ENCODE measurements at places on chromosomes 6 and 20.

DNA sequence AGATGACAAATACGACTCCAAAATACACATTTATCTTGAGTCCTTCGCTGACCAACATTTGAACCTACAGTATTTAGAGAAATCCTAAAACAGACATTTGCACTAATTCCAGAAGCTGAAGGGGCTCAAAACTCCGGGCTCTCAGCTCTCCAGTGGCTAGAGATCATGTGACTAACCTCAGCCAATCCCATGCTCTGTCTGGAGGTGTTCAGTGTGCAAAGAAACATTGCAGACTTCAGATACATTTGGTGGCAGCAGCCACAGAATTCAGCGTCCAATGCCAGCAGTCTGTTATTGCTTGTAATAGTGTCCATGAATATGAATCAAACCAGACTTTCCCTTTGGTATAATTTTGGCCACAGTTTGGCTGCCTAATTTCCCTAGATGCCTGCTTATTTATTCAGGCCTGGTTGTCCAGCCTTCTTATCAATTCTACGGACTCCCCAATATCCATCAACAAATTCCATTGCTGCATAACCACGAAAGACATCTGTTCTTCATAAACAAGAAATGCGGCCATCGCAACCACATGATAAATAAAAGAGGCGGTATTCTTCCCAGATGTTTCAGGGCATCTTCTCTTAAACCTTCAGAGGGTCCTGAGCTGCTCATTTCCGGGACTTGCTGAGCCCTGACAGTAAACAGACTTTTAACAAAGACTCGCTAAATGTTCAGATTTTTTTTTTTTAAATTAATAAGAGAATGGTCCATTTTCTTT lies 14.5 kb upstream of the CYP24A1 start:
- no peak for DNase-seq

DNA sequence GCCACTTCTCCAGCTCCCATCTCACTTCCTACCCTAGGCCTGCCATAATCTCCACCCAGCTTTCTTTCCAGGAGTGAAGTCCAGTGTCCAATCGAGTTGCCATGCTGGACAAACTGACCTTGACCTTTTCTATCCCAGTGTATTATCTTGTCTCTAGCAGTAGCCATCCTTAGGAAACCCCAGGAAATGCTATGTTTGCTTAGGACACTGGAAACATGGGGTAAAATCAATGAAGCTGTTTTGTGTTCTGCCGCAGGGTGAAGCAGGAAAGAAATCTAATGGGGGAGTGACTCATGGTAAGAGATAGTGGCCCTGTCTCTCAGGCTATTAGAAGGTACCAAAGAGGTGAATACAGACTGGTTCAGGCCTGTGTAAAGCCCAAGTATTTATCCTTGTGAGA lies 1110.1 kb upstream of the FLRT3 start:
- no peak for DNase-seq

DNA sequence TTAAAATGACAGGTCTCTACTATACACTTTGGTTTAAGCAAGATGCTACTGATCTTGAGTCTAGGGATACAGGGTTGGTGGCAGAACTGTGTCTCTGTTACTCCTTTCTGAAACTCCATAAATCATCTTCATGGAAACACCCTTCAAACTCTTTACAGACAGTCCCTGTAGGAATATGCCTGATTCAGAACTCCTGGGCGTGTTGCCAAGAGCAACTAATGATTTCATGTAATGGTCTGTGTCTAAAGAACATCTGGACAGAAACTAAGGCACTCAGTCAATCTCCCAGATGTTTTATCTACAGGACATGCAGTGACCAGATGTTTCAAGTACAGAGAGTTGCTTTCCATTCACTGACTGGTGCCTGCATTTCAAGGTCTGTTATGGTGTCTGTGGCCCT lies 464.4 kb upstream of the CHD6 start:
- DNase-seq: no peak

DNA sequence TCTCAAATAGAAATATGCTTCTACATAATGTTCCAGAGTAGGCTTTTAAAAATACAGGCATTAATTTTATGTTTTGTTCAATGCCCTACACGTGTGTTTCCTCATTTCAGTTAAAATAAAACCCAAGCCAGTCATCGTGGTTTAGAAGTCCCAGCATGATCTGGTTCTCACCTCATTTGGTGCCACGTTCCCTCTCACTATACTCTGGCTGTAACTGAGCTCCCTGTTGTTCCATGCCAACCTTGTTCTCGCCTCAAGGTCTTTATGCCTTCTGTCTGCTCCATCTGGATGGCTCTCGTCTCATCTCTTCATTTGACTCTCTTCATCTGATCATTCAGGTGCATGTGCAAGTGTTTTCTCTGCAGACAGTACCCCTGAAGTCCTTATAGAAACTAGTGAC lies 32.6 kb downstream of the HDGFL1 start:
- no peak for DNase-seq

- DNase-seq: no peak
Measured at GRCh38 chr20:23583526-23583925, 15.2 kb upstream of the CST9L start.

GRCh38 chr6:55758156-55758937 lies 117.0 kb downstream of the BMP5 start:
- DNase-seq: no peak

DNA sequence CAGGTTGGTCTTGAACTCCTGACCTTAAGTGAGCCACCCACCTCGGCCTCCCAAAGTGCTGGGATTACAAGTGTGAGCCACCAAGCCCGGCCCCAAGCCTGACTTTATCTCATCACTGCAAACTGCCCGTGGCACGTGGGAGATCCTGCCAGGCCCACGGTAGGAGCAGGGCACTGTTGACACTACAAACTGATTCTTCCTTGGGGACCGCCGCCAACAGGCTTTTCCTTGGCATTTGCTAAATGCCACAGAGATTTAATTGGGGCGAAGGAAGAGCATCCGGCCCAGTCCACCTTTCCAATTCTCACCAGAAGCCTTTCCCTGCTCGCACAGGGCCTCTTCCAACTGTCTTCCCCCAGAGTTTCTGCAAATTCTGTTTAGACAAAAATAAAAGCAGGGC lies 11.0 kb downstream of the ATP9A start:
- no peak for DNase-seq

- no peak for DNase-seq
Measured at GRCh38 chr6:31559606-31559957, 12.2 kb downstream of the NFKBIL1 start.

DNA sequence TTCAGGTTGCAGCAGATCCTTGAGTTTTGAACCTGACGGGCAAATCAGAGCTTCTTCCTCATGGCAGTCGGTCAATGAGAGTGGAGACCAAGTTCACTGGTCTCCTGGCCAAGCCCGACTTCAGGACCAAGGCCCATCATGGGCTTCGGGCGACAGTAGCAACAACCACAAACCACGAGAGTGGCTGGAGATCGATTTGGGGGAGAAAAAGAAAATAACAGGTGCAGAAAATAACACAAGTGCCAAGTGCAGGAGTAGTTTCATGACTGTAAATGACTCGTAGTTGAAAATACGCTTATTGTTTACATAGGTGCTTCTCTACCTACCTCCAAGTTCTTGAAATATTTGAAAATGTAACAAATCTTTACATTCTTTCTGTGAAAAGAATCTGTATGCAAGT lies 56.1 kb downstream of the DCBLD1 start:
- DNase-seq: no peak

GRCh38 chr6:66772800-66773199 lies 1065.8 kb upstream of the EYS start:
- no peak for DNase-seq

- no peak for DNase-seq
Measured at GRCh38 chr6:57432157-57432556, 114.7 kb downstream of the PRIM2 start.

DNA sequence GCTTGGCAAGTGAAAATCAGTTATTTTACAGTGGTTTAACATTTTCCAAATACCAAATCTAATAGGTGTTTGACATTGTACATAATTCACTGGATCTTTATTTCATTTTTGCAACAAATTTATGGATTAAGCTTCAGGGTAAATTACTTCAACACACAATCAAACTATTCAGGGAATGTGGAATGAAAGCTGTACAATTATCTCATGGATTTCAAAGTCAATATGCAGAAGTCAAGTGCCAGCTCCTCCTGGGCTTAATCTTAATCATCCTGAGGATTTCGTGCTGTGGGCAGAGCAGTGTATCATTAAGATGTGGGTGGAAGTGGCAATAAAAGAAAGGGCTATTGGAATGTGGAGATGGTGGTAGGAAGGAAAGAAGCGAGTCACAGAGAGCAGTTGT lies 548.8 kb downstream of the COL12A1 start:
- DNase-seq: no peak

DNA sequence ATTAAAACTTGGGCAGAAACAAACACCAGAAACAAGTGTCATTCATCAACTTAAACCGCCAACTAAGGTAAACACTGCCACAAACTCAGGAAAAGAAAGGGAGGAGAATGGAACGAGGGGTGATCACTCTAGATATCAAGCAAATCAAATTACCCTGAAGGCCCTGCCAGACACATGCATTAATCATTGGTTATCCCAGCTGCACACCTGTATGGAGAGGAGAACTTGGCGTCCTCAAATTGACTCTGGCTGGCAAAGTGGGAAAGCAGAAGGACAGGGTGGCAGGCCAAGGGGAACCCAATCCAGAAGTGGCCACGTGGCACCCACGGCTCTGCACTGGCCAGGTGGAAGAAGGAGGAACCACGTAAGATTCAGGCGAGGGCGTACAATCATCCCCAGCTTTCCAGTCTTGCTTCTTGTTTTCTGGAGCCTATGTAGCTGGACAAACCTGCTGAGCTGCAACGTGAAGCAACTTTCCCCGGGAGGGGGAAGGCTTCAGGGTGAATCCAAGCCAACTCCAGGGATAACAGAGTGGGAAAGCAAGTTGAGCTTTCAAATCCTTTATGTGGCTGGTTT lies 156.2 kb upstream of the JARID2 start:
- no peak for DNase-seq

Measured in stimulated activated CD4-positive, alpha-beta T cell treated with anti-CD3 and anti-CD28 coated beads, Interleukin-15, amount 100 ng/mL, for 24 hours (primary cell).